ENCODE measurements at places on chromosomes 16 and 17.
A peak's percentile ranks its signal among the peaks of the same experiment; 100 is the strongest.

- DNase-seq = no peak
These were observed 491 bp downstream of the POLR2C start for GRCh38 chr16:57462978-57463362.

DNA sequence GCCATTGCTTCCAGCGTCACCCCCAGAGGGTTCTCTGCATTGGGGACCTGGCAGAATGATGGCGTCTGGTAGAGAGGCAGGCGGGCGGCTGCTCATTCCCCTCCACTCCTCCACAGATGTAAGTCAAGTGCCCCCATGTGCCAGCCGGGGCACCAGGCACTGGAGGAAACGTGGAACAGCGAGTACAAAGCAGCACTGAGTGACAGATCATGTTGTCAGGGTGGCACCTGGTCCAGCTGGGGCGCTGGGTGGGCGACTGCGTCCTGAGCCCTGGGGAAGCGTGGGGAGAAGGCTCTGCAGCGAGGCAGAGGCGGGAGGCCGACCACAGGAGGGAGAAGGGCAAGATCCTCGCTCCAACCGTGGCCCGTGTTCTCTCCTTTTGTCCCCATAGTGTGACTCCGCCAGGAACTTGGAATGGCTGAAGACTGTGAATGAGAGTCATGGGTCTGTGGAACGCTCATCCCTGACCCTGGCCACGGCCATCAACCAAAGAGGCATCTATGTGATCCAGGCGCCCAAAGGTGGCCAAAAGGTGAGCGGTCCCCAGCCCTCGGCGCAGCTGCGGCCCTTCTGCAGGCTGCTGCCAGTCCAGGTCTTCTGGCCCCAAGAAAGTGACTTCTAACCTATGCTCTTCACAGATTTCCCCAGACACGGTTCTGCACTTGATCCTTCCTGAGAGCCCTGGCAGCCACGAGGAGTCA, 76.7 kb downstream of the RNF213 start:
- DNase-seq = no peak

DNA sequence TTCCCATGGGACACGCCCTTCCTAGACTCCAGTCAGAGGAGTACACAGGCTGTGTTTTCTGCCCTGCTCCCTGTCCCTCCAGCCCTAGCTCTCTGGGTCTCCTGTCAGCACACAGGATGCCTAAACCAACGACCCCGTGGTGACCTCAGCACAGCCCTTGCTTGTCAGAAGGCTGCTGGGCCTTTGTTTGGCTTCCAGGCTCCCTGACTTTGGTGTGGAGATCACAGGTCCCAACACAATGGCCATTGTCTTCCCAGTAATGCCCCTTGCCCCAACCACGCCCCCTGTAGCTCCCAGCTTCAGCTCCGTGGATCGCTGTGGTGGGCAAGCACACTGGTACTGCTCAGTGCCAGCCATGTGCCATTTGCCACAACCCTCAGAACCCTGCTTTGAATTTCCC, 15.0 kb downstream of the HNF1B start:
- no peak for DNase-seq

DNA sequence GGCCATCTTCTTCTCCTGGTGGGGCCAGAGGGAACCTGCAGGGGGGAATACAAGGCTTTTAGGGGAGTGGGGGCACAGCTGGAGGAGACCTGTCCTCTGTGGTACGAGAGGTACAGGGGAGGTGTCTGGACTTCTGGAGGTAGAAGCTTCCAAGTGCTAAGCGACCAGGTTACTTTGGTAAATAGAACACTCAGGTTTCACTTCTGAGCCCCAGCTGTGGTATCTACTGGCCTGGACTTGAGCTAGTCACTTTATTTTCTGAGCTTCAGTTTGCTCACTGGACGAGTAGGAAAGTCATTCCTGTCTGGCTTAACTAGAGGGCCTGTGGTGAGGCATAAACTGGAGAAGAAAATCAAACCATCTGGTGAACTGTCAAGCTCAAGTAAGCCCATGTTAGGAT, at the start of gene HEATR9:
Gene HEATR9 (minus strand): TSS at position 155 of the 400 bp plus-strand sequence. CDS start 149 bp downstream, at position 6.
- DNase-seq = no peak

GRCh38 chr17:72308744-72309385, 188.0 kb downstream of the SOX9 start:
- no peak for DNase-seq

DNA sequence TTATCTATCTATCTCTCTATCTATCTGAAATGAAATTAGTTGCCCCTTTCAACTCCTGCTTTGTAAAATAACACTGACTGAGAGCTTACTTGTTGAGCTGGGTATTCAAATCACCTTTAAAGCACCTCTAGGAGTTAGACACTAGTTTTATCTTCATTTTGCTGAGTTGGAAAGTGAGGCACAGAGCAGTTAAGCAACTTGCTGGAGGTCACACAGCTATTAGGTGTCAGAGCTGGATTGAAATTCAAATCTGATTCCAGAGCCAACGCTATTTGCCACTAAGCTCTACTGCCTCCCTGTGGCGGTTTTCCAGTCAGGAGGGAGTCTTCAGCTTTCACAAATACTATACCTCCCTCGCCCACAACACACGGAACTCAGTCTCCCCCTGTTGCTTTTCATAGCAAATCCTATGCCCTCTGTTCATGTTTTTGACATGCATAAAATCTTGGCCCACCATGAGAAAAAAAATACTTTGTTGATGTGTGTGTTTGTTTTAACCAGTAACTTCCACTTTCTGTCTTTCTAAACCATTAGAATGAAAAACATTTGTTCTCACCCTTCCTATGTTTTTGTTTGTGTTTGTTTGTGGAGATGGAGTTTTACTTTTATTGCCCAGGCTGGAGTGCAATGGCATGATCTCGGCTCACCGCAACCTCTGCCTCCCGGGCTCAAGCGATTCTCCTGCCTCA, 74.8 kb upstream of the SMURF2 start:
- no peak for DNase-seq

GRCh38 chr17:6437466-6437865, 2.5 kb upstream of the AIPL1 start:
- DNase-seq = no peak

- DNase-seq = no peak
These were observed 1.4 kb downstream of the GSE1 start for GRCh38 chr16:85614338-85615013.

DNA sequence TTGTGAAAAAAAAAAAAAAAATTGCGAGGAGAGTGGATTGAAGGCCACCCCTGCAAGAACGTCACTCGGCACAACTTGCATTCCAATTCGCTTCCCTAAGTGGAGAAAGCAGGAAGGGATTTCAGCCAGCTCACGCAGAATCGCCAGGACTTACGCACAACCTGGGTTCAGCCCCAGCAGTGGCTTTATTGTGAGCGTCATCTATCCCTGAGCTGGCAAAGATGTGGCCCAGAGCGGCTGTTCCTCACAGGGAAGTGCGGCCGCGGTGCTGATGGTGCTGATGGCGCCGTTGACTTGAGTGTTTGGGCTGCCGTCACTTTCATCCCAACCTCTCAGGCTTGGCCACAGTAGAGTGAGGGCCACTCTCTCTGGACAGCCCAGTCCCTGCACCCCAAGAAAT, 197.6 kb downstream of the NTN1 start:
- no peak for DNase-seq

DNA sequence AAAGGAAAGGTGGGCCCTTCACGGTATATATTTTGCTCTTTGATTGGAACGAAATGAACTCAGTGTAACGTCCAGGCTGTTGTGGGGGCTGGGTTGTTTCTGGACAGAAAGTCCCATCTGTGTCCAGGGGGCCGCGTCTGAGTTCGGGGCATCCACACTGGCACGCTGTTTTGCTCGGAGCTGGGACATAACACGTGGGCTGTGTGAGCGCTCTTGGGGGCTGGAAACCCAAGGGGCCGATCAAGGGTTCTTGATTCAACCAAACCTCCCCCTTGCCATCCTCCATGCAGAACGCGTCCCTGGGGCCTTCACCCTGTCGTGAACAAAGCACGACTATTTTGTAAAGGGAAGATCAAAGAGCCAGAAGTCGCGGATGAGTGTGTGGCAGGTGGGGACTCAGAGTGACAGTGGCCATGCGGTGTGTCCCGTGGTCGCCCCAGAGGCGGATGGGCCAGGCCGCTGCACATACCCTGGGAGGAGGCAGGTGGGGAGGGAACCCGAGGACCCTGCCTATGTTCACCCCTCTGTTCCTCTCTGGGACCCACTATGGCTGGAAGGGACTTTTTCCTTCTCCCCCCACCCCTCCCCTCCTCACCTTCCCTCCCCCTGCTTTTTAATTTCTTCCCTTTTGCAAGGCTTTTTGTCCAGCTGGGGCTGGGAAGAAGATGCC, 387.2 kb downstream of the SEC14L1 start:
- no peak for DNase-seq

GRCh38 chr17:73555199-73555960, 88.9 kb downstream of the SDK2 start:
- no peak for DNase-seq

- DNase-seq = no peak
These were observed 1.9 kb upstream of the STUB1 start for GRCh38 chr16:678209-678857.

GRCh38 chr17:62754631-62755030, 53.5 kb downstream of the MARCHF10 start:
- DNase-seq = no peak

DNA sequence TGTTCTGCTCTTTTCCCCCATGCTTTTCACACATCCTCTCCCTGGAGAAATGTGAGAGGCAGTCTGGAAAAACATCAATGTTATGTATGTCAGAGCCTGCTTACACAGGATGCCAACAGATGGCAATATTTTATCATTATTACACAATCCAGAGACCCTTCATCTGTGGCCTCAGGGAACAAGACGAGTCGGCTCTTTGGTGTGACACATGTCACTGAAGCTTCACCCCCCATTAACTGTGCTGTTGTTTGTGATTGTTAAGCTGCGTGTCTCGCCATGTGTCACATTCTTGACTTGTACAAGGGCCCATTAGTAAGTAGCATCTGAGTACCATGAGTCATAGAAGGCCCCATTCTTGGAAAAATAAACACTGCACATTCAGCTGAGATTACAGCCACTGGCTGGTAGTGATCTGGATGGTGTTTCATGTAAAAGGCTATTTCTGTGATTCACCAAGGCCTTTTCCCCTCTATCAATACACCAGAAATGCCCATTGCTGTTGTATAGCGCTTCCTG, 682.1 kb upstream of the SOX9 start:
- peak; percentile 40 for DNase-seq

DNA sequence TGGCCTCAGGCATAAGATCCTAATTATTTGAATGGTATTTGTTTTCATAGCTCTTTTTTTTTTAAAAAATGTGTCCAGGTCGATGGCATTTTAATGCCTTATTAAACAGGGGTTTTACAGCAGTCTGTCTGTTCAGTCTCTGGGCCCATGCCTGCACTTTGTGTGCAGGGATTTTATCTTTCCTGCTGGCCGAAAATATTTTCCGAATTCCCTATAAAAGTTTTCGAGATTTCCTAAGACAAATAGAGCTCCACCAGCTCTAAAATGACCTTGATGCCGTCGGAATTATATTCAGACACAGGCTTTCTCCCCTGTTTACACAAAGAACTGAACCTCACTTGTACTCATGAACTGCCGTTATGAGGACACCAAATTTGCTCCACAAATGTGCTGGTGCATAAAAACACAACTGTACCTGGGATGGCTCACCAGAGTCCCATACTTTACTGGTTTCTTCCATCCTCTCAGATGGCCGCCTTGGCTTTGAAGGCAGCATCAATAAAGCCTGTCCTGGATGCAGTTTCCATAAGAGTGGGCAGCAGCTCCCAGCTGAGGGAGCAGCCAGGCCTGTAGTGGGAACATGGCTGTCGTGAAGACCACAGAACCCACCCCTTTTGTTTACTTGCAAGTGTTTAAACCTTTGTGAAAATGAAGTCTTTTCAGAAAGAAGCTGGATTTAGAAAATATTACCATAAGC, 44.9 kb downstream of the TBX4 start:
- no peak for DNase-seq

GRCh38 chr16:11202260-11203091, 53.5 kb downstream of the SOCS1 start:
- DNase-seq = no peak

DNA sequence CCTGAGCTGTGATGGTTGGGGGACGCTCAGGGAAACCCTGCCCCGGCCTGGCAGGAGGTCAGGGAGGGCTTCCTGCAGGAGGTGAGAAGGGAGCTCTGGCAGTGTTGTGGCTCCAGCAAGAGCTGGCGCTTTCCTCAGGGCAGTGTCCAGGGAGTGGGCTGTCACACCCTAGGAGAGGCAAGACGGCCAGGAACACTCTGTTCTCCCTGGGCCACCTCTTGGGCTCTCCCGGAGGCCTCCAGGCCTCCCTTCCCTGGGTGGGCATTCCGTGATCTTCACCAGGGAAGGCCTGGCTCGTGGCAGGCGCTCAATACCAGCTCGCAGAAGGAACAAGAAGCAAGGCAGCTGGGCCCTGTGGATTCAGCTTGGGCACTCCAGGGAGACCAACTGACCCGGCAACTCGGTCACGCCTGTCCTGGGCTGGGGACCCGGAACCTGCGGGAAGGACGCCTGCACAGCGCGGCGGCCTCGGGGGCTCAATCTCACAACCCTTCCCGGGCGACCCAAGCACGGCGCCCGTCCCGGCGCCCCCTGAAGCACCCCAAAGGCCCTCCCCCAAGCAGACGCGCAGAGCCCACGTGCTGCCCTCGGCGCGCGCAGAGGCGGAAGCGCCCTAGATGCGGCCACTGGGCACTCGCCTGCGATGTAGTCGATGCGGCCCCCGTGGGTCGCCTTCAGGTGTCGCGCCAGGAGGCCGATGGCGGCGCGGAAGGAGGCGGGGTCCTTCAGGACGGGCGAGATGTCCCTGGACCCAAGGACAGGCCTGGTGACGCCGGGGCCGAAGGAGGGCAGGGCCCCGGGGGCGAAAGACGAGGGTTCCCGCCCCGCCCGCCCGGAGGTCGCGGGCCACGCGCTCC, 588 bp downstream of the APRT start:
- DNase-seq = no peak

GRCh38 chr17:50977487-50978159, 111.5 kb upstream of the TOB1 start:
- DNase-seq = no peak

GRCh38 chr16:53952215-53953208, 248.6 kb downstream of the FTO start:
- DNase-seq = no peak

DNA sequence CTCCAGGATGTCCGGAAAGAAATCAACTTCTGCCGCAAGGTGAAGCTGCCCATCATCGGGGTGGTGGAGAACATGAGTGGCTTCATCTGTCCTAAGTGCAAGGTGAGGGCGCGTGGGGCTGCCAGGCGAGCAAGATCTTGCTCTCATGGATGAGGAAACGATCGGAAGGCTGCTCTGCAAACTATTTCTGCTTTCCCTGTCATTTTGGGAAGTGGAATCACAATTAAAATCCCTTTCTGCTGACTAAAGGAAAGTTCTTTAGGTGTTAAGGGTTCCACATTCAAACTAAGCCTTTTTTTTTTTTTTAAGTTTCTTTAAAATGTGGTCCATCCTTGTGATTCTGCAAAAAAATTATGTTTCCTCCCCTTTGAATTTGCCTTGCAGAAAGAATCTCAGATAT, 17.7 kb downstream of the NUBP1 start:
- no peak for DNase-seq
